Activated T-helper 1 cell treated with Interleukin-2 at 50 U/mL for 16 hours (primary cell): ENCODE measurements at places on chromosomes 11 and 22.

DNA sequence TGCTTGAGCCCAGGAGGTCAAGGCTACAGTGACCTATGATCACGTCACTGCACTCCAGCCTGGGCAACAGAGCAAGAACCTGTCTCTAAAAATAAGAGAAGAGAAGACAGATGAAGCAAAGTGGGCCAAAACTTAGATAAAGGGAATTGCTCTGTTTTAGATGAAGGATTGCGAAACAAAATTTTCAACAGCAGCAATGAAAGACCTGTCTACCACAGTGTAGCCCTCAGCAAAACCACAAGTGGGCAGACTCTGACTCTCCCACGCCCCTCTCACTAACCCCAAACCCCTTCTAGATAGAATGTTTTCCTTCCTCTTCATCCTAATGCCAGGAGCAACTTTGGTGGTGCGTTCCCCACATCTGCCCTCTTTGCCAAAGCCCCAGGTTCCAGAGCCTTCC lies 105.6 kb upstream of the ALDH3B2 start:
- DNase-seq = no peak

DNA sequence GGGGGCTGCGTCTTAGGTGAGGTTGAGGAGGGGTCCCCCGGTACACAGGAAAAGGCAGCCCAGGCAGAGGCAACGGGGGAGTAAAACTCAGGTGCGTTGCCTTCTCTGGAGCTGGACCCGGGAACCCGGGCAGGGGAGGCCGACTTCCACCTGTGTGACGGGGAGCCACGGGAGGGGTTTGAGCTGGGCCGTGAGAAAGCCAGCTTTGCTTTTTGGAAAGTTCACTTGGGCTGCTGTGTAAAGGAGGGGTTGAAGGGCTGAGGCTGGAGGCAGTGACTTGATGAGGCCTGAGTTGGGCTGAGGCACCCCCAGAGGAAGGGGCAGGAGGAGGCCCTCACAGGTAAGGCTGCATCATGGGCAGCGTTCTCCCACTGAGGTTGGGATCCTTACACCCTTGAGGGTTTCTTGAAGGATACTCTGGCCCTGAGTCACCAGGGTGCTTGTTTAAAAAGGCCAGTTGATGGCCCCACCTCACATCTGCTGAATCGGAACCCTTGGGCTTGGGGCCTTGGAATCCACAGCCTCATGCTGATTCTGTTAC lies 47.2 kb downstream of the CHRDL2 start:
- DNase-seq = no peak

GRCh38 chr22:37186997-37187522 lies 987 bp downstream of the C1QTNF6 start:
- no peak for DNase-seq

DNA sequence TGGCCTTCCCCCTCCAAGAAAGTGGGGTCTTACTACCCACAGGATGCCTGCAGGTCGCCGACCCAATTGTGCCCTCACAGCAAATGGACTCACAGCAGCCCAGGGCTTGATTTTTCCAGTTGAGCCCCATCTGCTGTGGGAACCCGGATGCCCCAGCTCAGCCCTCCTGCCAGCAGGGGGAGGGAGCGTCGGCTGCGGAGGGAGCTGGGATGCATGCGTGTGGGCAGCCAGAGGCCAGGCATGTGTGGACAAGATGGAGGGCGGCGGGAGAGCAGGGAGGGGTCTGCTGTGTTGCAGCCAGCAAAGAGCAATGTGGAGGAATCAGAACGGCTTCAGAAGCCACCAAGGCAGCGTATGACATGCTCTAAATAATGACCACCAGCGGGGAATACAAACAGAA lies 41.0 kb upstream of the EIF3D start:
- no peak for DNase-seq
